Myometrial cell (primary cell): ENCODE measurements at places on chromosomes 6 and 20. TPM values are rescaled to one million over a fixed set of nuclear protein-coding genes. Genes with fewer than 3 reads are reported as not detected.

Gene UNC5CL
- total RNA-seq = not detected in 2 replicates

Gene PNLDC1
- 0.18 and 0.86 TPM in 2 replicates for total RNA-seq

Gene SDHAF4
- total RNA-seq = 7.4 and 9.8 TPM in 2 replicates

Gene KCNS1
- total RNA-seq = 0.71 TPM in 1 of 2 replicates, not detected in the other

Gene SESN1
- 23.9 and 30.3 TPM in 2 replicates for total RNA-seq

Gene PNPLA1
- not detected in 2 replicates for total RNA-seq

Gene BTN1A1
- total RNA-seq = not detected in 2 replicates

Gene SLC32A1
- not detected in 2 replicates for total RNA-seq

Gene LTB
- total RNA-seq = not detected in 2 replicates

Gene VSX1
- total RNA-seq = not detected in 2 replicates

Gene DEFB123
- total RNA-seq = not detected in 2 replicates

Gene RIMS4
- not detected in 2 replicates for total RNA-seq
